ENCODE measurements at places on chromosomes 2 and 18.

- no peak for DNase-seq
Measured at GRCh38 chr2:67067656-67068055, 329.5 kb upstream of the ETAA1 start.

DNA sequence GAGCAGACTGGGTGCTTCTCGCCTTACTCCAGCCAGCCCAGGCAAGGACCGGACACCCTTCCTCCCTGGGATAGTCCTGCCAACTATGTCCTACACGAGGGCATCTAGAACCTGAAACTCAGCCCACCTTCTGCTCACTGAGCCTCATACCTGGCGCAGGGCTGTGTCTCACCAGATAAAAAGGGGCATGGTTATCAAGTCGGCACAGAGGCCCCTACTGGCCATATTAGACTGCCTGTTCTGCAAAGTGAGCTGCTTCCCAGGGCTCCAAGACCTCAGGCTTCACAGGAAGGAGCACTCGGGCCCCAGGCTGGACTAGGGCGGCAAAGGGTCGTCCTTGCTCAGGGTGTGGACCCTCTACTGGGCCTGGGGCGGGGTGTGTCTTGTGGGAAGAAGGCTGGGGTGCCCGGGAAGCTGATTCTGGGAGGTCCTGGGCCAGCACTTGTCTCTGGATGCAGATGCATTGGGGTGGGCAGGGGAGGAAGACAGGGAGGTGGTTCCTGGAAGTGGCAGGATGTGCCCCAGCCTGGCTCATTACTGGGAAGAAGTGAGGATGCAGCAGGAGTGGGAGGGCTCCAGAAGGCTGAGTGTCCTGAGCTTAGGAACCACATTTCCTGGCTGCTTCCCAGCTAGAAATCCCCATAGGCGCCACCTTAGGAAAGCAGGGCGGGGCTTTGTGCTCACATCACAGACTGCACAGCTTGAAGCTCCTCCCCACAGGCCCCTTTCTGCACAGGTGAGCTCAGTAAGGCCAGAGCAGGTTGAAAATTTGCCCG is 19.6 kb downstream of the EHD3 start:
- DNase-seq: no peak

DNA sequence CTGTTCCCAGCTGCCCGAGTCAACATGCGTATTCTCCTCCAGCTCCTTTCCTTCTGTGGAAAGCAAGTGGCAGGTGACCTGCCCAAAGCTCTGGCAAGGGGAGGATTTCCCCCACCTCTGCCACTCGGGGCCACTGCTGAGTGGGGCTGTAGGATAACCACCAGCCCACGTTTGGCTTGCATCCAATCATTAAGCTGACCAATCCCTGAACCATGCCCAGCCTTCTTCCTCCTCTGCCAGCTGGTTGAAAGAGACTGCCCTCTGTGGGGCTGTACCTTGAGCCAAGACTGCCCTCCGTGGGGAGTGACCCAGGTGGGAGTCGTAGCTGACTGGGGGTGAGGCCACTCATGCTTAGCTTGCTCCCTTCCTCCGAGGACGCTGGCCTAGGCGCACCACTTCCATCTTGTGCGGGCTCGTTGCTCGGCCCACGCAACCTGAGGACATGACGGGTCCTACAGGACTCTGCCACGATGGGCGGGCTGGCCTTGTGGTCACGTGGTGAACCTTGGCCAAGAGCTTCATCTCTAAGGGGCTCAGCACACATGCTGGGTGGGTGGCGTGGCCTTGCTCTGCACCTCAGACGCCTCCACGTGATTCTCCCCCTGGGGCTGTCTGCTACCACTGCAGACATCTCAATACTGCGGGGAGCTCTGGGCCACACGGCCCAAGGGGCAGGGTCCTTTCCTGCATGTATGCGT is 112.1 kb downstream of the NDUFA10 start:
- no peak for DNase-seq

GRCh38 chr2:33084433-33084832 is 137.7 kb downstream of the LTBP1 start:
- no peak for DNase-seq

DNA sequence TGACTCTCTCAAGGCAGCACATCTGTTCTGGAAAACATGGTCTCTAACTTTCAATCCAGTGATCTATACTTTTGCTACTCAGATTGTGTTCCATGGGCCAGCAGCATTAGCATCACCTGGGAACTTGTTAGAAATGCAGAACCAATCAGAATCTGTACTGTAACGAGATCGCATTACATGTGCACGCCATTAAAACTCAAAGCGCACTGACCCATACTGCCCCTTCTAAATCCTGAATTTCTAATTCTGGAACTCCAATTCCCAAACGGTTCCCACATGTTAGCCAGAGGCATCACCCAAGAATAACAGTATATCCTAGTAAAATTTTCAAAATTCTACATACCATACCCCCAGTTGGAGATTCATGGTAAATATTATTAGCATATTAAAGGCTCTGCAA is 10.5 kb upstream of the DCTN1 start:
- no peak for DNase-seq
